ENCODE measurements at places on chromosomes 2 and 18.

GRCh38 chr2:121993682-121994081 lies 238.2 kb downstream of the TSN start:
- no peak for DNase-seq

DNA sequence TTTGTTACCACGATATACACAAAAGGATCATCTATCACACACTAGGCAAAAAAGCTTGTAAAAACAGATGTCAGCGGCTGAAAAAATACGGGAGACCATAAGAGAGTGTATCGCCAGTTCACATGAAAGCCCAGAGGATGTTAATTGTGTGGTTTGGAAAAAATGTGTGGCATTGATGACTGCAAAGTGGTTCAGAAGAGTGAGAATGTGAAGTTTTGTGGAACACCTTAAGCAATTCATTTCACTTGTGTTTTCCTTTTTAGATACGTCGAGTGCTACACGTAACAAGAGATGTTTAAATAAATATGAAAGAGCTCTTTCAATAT lies 61.7 kb upstream of the DAPL1 start:
- DNase-seq: no peak

- no peak for DNase-seq
These were observed 234.2 kb downstream of the ASXL3 start for GRCh38 chr18:33812186-33812585.

DNA sequence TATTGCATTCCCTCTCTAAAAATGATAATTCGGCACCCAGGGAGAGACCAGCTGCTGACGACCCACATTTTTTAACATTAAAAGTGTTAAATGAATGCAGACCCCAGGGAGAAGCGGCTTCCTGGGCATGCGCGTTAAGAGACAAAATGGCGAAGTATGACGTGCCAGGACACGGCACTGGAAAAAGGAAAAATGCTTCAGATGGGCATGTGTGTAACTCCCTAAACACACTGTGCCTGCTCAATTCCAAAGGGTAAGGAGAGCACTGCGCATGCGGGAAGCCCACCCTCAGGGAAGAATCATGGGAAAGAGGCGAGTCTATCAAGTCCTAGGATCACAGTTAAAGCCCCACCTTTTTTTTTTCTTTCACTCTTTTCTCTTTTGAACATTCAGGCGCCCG lies 58.1 kb downstream of the CYP26B1 start:
- DNase-seq: no peak

DNA sequence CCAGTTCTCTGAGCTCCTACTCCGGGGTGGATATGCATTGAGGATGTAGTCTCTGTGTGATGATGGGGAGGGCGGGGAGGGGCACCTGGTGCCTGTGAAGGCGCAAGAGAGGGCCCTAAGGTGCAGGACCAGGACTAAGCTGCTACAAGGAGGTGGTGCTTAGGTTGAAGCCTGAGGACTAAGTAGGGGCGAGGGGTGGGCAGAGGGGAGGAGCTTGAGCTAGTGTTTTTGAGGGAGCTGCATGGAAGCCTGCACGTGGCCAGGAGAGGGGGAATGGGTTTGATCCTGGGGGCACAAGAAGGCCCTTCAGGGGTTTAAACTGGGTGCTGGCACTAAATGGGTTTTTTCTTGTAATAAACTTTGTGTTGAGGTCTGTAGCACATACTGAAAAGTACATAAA lies 105.0 kb downstream of the UGGT1 start:
- DNase-seq: no peak

- DNase-seq: no peak
These were observed 118.3 kb upstream of the DOK6 start for GRCh38 chr18:69282371-69282770.

DNA sequence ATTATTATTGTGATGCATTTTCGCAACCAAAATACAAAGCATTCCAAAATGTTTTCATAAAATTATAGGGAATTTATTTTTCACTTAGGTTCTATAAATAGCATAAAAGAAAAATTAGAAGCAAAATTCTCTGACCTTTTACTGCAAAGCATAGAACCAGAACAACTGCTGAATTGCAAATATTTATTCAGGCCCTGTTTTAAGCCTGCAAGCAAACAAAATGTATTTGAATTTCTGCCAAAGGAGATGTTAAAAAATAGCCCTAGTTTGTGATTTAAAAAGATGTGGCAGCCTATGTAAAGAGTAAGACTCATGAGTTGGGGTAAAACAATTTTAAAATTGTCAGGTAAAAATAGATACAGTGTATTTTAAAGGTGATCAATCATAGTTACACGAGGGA lies 138.1 kb downstream of the KCNJ3 start:
- no peak for DNase-seq

DNA sequence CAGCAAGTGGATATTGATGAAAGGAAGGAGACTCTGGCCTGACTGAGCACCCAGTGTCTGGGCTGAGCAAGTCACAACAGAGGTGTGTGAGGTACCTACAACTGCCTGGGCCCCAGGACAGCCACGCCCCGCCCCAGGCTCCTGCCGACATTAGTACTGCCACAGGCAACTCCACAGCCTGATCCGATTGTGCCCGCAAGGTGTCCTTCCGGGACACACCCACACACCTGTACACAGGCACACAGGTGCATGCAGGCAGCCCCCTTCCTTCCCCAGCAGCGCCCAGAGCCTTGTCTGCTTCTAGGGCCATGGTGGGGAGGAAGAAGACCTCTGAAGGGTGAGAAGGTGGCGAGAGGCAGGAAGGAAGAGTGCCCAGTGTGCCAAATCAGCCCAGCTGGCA lies 83.6 kb downstream of the TNS1 start:
- DNase-seq: no peak

GRCh38 chr2:37648331-37649011 lies 23.0 kb downstream of the CDC42EP3 start:
- no peak for DNase-seq

DNA sequence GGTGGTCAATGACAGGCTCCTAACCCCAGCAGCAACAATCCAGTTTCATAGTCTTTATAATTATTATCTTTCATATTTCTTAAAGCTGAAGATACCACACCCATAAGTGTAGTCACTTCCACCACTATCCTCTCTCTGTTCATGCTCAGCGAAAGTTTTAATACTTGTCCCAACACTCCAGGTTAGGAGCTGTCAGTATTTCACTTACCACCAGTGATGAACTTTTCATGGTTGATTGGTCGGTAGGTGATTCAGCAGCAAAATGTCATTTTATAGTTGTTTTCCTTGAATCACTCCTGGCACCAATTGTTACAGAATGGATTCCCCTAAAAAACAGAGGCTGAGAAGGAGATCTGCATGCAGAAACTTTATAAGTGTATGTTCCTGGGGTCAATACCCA lies 324.9 kb downstream of the CCDC85A start:
- no peak for DNase-seq

DNA sequence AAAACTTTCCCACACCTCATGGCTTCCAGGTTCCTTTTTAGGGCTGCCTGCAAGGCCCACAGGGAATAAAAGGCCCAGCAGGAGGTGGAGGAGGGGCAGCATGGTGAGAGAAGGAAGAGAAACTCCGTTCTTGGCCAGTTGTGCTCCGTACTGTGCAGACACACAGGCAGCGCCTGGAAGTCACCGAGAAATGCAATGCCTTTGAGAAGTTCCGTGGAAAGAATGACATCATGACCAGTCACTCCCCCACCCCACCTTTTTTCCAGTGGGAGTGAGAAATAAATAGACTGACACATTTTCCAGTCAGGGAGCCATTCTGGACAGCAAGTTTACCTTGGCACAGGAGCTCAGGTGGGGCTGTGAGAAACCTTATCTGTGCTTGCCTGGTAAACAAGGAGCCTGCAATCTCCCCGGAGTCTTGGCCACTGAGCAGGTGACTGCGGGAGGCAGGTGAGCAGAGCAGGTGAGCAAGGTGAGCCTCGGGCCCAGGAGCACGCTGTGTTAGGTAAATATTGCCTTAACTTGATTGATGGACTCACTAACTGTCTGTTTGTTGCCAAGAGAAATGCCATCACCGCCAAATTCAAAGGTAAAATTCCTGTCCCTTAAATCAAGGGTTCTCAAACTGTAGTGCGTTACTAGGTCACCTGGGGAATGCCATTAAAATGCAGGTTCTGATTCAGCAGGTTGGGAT lies 13.5 kb upstream of the LBH start:
- no peak for DNase-seq

DNA sequence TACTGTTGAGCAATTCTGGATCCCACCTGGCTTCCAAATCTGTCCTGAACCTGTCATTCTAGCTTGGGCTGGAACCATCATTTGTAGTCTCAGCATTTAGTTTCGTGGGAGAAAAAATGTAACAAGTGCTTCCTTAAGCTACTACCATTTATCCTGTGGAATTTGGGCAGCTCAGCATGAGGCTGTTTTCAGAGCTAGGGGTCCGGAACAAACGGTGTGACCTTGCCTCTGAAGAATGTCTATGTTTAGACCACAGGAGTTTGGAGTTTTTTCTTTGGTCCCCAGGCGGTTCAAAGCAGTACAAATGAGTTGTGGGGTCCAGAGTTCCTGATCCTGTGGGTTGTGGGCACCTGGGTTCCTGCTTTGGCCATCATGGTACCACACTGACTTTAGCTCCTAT lies 59.1 kb upstream of the TMEM178A start:
- no peak for DNase-seq

DNA sequence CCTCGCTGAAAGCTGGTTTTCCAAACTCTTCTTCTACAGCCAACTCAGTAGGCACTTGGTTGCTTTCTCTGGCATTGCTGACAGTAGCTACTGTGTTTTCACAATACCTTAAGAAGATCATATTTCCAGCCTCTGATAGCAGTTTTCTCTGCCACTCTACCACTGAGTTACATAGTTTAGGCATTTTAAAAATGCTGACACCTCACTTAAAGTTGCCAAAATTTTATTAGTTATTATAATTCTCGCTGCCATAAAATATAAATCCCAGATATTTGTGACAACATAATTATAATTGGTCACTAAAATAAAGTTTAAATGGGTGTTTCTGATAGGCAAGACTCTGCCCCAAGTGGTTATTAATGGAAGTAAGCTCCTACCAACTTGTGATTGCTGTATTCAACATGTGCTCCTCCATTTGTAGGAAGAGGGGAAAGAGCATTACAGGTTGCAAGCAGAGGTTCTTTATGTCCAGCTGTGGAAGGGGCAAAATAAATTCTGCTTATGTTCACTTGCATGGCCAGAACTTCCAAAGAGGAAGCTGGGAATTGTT lies 1202.8 kb downstream of the CNTNAP5 start:
- no peak for DNase-seq

DNA sequence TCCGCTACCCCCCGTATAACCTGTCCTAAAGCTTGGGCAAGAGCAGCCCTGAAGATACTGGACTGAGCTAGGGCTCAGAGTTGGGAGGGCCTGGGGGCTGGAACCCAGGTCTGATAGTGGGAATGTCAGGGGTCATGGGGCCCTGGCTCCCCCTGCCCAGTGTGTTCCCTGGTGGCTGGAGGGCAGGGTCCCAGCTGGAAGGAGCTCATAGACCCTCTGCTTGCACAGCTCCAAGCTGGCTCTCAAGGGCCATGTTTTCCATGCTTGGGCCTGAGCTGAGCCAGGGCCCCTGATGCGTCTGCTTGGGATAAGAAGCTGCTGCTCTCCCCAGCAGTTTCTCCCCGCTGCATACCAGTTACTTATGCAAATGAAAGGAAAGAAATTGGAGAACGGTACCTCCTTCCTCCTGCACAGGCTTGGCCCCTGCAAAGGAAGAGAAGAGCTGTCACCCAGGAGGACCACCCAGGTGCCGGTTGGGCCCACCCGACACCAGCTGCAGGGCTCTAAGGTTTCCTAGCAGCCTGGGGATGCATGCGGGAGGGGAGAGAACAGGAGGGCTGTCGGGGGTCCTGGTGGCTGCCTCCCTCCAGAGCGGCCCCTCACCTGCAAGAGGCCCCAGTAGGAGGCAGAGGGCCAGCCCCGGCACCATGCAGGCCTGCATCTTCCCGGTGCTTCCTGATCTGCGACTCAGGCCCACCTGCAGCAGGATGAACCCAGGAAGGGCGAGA lies 628 bp downstream of the OTOS start:
- DNase-seq: no peak

DNA sequence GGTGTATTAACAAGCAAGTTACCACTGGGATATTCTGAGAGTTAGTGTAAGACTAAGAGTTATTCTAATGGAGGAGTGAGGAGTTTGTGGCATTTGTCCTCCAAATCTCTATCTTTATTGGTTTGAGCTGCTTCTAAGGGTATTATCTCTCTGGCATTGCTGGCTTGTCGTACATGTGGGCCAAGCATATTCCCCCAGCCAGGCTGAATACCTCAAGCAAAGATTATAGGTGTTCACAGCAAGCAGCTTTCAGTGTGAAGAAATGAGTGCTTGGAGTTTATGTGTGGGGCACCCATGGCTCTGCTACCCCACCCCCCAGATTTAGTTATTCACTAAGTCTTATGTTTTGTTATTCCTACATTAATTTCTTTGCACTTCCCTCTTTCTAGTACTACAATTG lies 193.6 kb upstream of the FANCL start:
- no peak for DNase-seq

DNA sequence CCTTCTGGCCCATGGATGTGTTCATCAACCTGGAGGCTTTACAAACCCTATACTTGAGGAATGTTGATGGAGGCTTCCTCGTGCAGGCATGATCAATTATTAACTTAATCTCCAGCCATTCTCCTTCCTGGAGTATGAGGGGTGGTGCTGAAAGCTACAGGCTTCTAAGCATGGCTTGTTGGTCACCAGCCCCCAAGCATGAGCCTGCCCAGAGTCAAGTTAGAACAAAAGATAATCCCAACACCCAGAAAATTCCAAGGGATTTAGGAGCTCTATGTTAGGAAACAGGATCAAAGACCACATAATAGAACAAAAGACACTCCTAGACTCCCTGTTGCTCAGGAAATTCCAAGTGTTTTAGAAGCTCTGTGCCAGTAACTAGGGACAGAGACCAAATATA lies 63.1 kb downstream of the FAM171B start:
- DNase-seq: no peak

DNA sequence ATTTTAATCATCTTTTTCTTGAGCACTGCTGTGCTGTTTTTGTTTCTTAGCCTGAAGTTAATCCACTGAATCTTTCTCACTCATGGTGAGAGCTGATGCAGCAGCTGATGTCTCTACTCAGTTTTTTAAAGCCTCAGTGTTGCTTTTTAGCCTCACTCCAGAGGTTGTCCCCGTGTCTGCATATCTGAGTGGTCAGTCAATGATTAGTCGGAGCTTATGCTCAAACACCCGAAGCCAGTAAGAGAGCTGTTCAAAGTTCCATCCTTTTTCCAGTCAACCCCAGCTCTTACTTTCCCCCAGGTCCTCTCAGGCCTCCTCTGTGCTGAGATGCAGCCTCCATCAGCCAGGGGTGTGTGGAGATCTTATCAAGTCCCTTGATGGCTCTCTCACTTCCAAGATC lies 81.1 kb downstream of the MBOAT2 start:
- no peak for DNase-seq

Data from NCI-H1436 treated with DMSO at 0.1 percent for 48 hours (cell line).